Sigmoid colon (tissue), 7 donors: ENCODE measurements at places on chromosomes 2 and 18. TPM values are rescaled to one million over a fixed set of nuclear protein-coding genes. Genes with fewer than 3 reads are reported as not detected.

The LRRTM4 gene
- 0.81 TPM for total RNA-seq

The COBLL1 gene
- total RNA-seq, result 20.0 TPM

The GAL3ST2 gene
- not detected for total RNA-seq

- no peak for DNase-seq
- no peaks in the 10 kb centered on the region for H3K4me1 ChIP-seq
- no peak overlapping the region for H3K27ac ChIP-seq
- H3K4me3 ChIP-seq, result no peak overlapping the region
These were observed 289.8 kb upstream of the UBE2E3 start for GRCh38 chr2:180690611-180691010.

DNA sequence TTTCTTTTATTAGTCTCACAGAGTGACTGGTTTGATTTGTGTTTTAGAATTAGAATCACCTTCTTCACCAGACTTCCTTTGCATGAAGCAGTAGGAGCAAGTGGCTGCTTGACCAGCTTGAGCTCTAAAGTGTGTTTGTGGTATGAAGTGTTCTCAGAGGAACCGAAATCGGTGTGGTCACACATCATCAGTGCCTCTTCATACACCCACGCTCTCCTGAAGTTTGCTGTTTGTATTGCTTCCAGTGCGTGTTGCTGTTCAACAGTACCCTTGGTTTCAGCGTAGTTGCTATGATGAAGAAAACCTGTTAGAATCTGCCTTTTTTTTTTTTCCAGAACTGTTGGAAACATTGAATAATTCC is 77.9 kb downstream of the LIMS1 start:
- H3K27ac ChIP-seq, result no peak overlapping the region
- no peak overlapping the region for H3K4me3 ChIP-seq
- H3K27me3 ChIP-seq, result no peaks in the 10 kb centered on the region
- DNase-seq, result no peak

DNA sequence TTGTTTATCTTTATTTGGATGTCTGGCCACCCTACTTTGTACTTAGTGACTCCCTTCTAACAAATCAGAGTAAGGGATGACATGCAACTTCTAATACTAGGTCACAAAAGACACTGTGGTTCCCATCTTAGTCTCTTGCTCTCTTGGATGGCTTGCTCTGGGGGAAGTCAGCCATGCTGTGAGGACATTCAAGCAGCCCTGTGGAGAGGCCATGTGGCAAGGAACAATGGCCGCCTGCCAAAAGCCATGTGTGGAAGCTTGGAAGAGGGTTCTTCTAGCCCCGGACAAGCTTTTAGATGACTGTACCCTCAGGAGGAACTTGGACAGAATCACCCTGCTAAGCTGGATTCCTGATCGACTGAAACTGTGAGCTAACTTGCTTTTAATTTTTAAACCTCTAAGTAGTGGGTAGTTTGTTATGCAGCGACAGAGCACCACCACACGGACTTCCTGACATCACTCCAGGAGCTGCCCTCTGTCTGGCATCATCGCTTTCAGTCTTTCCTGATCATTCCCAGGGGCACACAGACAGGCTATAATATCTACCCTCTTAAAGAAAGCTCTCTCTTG is 116.8 kb upstream of the ODC1 start:
- DNase-seq, result no peak
- H3K27ac ChIP-seq, result no peak overlapping the region
- no peaks in the 10 kb centered on the region for H3K4me1 ChIP-seq
- no peaks in the 10 kb centered on the region for H3K27me3 ChIP-seq
- no peak overlapping the region for H3K4me3 ChIP-seq
- peaks cover 7% of the 10 kb centered on the region for H3K36me3 ChIP-seq
